ENCODE measurements at places on chromosomes 16 and 17.
A peak's percentile ranks its signal among the peaks of the same experiment; 100 is the strongest.

- no peak for DNase-seq
These were observed 3.0 kb downstream of the CDRT4 start for GRCh38 chr17:15464231-15464985.

GRCh38 chr16:28826141-28826540 lies 3.3 kb downstream of the ATXN2L start:
- no peak for DNase-seq

DNA sequence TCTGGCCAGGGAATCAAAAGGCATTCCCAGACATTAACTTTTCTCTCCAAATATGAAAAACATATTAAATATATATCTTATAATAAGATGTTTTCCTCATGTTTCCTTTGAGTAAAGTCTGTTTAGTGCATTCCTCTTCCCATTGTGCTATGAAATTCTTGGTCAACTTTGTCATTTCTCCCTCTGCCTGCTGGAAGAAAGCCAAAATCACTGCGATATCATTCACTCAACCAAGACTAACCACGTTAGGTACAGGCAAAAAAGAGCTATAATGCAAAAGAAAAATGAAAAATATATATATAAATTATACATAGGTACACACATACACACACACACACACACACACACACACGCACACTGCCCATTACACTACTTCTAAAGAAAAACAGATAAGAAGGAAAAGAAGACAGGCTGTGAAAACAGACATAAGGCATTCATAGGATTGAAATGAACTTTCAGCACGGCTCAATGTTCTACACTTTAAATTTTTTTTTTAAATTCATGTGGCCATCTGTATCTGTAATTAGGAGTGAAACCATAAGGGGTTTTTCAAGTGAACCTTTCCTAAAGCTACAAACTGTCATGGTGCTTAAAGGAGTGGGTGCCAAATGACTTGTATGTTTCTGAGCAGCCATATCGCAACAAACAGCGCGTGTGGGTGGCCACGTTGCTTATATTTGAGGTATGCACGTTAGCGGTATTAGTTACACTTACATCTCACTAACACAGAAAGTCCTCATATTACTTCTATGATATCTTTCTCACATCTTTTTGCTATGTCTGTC lies 71.6 kb upstream of the PSMD7 start:
- DNase-seq = no peak

DNA sequence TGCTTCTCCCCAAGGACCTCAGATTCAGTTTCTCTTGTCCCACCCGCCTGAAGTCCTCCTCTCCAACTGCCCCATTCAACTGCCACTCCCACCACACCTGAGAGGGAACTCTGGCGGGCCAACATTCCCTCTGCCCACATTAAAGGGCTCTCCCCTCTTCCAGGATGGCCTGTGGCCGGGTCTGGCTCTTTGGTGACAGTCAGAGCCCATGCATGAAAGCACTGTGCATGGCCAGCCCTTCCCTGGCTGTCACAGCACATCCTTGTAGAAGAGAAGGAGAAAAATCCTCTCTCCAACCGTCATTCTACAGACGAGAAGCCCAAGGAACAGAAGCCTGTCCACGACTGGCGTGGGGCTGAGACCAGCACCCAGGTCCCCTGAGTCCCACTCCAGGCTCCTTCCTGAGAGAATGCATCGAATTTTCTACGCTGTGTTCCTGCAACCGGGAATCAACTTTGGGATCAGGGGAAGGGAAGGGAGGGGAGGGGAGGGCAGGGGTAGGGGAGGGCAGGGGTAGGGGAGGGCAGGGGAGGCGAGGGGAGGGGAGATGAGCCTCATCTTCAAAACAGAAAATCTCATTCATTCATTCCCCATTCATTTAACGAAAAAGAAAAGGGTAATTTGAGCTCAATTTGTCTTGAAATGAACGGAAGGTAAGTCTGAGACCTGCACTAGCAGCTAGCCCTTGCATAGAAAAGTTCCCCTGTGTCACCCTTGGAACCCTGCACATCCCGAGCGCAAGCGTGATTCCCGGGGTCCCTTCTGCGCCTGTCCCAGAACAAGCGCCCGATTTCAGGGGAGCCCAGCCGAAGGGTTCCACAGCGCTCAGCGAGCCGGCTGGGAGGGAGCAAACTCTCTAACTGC lies at the start of gene ABCC12:
Gene ABCC12, minus strand, starts transcription at position 68 of the 864 bp plus-strand sequence. CDS start 9,569 bp downstream, outside the sequence.
- DNase-seq = no peak

GRCh38 chr17:48231995-48232959 lies 124.7 kb downstream of the SNX11 start:
- DNase-seq = no peak

DNA sequence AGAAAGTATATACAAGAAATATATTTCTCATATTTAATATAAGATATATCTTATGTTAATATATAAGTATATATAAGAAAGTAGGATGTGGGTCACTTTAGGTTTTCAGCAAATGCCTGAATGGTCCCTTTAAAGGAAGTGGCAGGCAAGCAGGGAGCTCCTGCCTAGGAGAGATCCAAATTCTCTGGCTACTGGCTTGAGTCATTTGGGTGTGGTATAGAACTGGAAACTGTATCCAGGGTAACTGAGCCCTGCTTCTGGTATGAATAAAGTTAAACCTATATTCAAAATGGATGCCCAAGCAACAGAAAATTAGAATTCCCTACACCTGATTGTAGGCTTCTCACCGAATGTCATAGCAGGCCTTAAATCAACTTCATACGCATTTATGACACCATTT lies 144.4 kb downstream of the ZNF18 start:
- no peak for DNase-seq

DNA sequence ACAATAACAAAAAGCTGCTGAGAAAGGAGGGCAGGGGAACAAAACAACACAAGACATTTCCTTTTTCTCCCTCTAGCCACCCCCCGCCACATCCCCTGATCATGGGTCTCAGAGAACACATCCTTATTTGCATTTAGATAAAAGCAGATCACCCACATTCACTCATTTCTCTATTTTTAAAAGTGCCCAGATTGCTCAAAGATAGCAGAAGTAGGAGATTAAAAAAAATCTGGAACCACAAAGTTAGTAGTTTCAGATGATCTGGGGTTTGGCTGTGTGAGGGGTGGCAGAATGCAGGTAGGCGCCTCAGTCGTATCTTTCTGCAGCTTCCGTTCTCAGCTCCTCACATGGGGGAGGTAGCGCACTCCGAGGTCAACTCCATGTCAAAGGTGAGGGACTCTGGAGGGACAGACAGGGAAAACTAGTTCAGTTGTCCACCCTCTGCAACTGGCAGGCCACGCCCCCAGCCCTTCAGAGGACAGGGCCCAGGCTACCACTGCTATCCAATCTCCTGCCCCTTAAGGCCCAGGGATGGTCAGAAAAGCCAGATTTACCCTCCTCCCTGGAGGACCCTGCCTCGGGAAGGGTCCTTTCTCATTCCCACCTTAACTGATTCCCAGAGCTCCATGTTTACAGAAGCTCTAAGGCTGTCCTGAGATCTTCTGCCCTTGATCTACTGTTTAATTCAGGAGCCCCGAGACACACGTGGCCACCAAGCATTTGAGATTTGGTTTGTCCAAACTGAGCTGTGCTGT lies 27.3 kb downstream of the STAT5A start:
- peak; percentile 47 for DNase-seq

- no peak for DNase-seq
These were observed 126.5 kb downstream of the ENGASE start for GRCh38 chr17:79201119-79201518.

GRCh38 chr16:66524601-66525164 lies 25.2 kb downstream of the TK2 start:
- DNase-seq = no peak

DNA sequence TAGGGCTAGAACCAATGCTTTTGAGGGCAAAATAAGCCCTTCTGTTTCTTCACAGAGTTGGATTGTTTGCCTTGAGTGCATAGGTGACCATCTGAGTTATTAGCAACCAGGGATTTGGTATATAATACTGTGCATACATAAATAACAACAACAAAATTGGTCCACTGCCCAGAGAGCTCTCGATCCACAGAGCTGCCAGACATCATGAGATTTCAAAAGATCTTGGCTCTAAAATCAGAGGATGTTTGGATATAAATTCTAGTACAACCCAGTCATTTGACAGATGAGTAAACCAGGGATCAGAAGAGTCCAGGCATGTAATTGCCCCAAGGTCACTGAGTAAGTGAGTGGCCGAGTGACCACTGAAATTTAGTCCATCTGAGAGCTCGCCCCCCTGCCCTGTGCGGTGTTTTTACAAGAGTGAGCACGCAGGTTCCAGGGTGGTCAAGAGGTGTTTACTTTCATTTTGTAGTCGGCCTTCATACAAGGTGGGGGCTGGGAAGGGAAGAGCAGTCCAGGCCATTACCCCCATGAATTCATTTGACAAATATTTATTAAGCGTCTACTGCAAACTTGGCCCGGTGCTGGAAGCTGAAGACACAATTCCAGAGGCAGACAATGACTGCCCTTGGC lies 1.8 kb upstream of the MT2A start:
- DNase-seq = no peak

GRCh38 chr17:52294301-52294700 lies 135.8 kb upstream of the CA10 start:
- DNase-seq = no peak

- no peak for DNase-seq
These were observed 203.0 kb downstream of the UTP18 start for GRCh38 chr17:51463353-51463752.

GRCh38 chr17:59652119-59652518 lies 32.4 kb downstream of the CLTC start:
- DNase-seq = no peak

DNA sequence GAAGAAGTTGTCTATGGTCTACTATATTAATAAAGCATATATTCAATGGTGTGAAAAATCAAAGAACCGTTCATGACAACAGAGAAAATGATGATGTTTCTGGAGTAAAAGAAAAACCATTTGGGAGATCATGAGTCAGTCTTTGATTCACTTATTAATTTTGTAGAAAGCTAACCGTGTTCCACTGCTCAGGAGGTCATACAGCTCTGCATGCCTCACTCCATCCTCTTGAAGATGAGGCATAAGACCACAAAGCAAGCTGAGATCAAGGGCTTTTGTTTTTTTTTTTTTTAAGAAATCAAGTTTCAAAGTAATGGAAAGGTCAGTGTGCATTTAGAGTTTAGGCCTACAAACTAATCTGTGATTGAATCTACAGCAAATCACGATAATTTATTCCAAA lies 206.4 kb downstream of the CEP112 start:
- DNase-seq = no peak

- no peak for DNase-seq
These were observed 1.6 kb upstream of the ZFHX3 start for GRCh38 chr16:73049511-73049910.

DNA sequence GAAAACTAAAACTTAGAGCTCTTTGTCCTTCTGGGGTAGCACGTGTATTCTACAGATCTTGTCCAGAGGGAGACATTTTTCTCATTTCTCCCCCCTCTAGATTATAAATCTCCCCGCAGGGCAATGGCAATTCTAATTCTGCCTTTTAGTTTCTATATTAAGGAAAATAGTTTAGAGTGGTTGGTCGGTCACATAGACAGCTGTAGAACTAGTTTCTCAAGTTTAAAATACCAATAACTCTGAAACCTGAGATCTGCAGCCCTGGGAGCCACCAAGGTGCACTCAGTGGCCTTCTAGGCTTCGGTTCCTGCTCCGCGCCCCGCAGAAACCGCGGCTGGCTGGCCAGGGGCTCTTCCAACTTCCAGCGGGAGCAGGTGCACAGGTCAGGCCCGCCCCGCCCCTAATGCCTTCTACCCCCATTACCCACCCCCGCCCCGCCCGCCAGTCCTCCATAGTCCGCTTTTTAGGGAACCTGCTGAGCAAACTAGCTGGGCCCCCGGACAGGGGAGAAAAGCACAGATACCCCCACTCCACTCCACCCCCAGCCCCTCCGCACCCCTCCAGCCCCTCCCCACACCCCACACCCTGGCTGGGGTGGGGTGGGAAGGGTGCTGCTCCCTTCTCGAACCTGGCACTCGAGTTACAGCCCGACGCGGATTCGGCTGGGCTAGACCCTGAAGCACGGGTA lies 431 bp downstream of the SLFN11 start:
- DNase-seq = peak; percentile 18

- DNase-seq = peak; percentile 94
These were observed 22.3 kb upstream of the ZNHIT3 start for GRCh38 chr17:36463916-36464764.

GRCh38 chr17:61614219-61614618 lies 23.2 kb upstream of the NACA2 start:
- DNase-seq = no peak

DNA sequence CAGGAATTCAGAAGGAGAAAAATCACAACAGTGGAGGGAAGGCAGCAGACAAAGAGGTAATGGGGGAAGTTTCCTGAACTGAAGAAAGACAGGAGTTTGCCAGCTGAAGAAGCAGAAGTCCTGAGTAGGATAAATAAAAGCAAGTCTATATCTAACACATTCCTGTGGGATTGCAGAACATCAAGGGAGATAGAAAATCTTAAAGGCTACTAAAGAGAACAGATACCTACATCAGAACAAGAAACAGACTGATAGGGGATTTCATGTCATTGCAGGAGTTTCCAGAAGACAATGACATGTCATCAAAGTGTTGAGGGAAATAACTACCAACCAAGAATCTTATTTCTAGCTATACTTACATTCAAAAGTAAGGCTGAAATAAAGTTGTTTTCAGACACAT lies 21.3 kb upstream of the CRYBA1 start:
- no peak for DNase-seq

- DNase-seq = no peak
These were observed 30.1 kb downstream of the SOCS1 start for GRCh38 chr16:11225677-11226549.

DNA sequence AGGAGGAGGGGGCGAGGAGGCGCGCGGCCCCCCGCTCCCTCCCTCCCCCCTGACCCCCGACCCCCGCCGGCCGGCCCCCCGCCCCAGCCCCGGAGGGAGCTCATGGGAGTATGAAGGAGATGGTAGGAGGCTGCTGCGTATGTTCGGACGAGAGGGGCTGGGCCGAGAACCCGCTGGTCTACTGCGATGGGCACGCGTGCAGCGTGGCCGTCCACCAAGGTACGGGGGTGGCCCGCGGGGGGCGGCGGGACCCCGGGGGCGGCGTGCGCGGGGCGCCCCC lies 390 bp downstream of the MLLT6 start:
- DNase-seq = no peak

- no peak for DNase-seq
These were observed 3.5 kb downstream of the MEFV start for GRCh38 chr16:3252967-3253366.

GRCh38 chr17:76553178-76553908 lies 13.5 kb downstream of the PRCD start:
- no peak for DNase-seq

GRCh38 chr17:30005709-30006320 lies 64.4 kb downstream of the EFCAB5 start:
- DNase-seq = no peak

DNA sequence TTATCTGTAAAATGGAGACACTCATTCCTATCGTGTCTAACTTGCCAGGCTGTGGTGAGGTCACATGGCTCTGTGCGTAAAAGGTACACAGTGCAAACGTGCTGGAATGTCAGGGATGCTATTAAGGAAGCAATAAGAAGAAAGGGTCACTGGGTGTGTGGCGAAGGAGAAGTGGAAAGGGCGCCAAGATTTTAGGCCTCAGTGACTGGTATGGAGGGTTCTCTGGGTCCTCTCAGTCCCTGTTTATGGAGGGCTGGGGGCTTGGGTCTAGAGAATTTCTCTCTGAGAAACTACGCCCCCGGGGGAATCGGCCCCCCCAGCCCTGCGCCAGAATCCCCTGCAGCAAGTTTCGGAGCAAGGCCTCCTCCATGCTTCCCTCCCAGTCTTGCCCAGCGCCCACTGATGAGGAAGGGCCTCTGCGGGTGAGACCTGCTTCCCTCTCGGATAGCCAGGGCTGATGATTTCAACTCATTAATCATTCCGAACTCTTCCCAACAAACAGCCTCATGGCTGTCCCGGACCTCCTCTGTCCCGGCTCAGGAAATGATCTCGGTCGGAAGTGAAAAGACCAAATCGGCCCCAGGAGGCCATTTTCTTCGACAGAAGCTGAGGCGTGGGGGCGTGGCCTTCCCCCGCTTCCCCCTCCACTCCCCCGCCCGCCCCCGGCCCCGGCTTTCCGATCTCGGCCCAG lies 1.2 kb upstream of the HEXIM1 start:
- no peak for DNase-seq

Measured in nephron progenitor cell (in vitro differentiated cells).